NCI-H1105 treated with DMSO at 0.1 percent for 48 hours (cell line): ENCODE measurements at places on chromosomes 2 and 18.

DNA sequence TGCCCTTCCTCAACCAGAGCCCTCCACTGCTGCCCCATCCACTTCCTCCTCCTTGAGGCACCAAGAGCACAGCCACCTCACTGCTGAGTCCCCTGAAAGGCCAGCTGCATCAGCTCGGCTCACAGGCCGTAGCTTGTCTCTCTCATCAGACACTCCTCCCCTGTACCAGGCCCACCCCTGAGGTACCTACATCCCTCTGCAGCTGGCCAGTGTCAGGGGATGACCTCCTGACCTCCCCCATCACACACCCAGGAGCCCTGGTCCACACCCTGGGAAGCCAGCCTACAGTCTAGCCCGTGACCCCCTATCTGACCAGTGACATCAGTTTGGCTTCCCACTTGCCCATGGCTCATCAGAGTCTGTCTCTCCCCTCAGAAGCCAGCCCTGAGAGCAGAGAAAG lies 205.6 kb downstream of the TNS1 start:
- DNase-seq: no peak

- no peak for DNase-seq
Observed at GRCh38 chr2:111072220-111072871, 48.4 kb upstream of the BCL2L11 start.

GRCh38 chr2:170887496-170887895 lies 41.6 kb upstream of the GORASP2 start:
- no peak for DNase-seq

- DNase-seq: no peak
Observed at GRCh38 chr18:31660763-31661162, 23.6 kb downstream of the B4GALT6 start.

DNA sequence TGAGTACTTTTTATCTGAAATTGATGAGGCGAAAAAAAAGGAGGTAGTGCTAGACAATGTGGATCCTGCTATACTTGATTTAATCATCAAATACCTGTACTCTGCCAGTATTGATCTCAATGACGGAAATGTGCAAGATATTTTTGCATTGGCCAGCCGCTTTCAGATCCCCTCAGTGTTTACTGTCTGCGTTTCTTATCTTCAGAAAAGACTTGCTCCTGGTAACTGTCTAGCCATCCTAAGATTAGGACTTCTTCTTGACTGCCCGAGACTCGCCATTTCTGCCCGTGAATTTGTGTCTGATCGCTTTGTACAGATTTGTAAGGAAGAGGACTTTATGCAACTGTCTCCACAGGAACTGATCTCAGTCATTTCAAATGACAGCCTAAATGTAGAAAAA lies 453 bp downstream of the KLHL41 start:
- no peak for DNase-seq

- no peak for DNase-seq
Observed at GRCh38 chr2:8554296-8554806, 127.5 kb upstream of the ID2 start.

GRCh38 chr2:231680992-231681852 lies 27.1 kb upstream of the PTMA start:
- DNase-seq: no peak

- peak; percentile 67 for DNase-seq
Observed at GRCh38 chr2:102620332-102620731, 979 bp downstream of the SLC9A2 start.

GRCh38 chr2:132419941-132420340 lies 3.3 kb downstream of the GPR39 start:
- DNase-seq: no peak

DNA sequence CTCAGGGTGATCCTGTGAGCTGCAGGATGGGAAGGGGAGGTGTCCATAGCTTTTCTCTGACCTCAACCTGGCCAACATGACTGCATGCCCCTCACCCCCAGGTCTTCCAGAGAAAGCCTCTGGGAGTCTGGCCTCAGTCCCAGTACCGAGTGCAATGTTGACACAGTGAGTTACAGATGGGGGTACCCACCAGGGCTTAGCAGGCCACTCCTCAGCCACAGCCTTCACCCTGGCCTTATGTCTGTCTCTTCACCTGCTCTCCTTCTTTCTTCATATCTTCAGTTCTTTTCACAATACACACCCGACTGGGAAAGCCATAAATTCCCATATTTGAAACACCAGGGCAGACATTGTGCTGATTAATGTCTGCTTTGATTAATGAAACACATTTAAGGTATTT lies 33.5 kb downstream of the AOX1 start:
- no peak for DNase-seq

- no peak for DNase-seq
Observed at GRCh38 chr2:85628658-85629057, 12.7 kb downstream of the USP39 start.

DNA sequence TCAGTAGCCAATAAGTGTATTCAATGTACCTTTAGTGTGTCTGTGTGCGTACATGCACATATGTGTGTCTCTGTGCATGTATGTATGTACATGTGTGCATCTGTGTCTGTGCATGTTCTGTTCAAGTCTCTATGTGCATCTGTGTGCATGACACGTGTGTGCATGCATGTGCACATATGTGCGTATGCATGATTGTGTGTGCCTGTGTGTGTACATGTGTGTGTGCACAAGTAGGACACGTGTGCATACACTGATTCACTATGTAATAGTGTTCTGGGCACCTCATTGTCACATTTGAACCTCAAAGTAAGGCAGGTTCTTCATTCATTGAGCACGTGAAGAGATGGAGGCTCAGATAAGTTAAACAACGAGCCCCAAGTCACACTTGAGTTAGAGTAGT lies 142.6 kb upstream of the COPS8 start:
- no peak for DNase-seq

- no peak for DNase-seq
Observed at GRCh38 chr2:69628325-69629021, 15.1 kb downstream of the AAK1 start.

- DNase-seq: no peak
Observed at GRCh38 chr2:106664669-106665068, 177.5 kb downstream of the CD8B2 start.

DNA sequence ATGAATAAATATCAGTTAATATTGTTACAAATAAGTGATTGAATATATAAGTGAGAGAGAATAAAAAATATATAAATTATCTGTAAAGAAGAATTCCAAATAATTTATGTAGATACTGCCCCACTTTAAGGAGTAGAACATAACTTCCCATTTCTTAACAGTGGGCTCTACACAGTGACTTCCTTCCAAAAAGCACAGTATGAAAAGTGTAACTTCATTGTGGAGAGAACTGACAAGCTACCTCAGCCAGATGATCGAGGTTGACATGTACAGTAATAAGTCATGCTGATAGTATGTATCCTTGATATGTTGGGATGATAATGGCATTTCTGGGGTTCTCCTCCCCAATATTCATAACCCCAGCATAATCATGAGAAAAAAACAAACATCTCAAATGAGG lies 191.9 kb upstream of the FN1 start:
- DNase-seq: no peak

DNA sequence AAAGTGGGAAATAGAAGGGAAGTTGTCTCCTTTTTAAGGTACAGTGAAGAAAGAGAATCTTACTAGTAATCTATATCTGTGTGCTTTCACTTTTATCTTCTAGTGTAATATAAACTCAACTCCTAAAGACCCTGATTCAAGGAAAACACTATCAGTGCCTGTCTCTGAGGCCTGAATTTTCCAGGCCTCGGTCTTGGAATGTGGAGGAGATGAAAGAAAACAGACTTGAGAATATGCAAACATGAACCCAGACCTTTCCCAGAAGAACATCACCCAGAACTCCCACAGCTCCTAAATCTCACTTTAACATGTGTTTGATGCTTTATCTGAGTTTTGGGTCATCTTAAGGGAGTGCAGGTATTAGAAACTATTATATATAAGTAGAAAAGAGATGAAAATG lies 51.8 kb downstream of the EPB41L5 start:
- DNase-seq: no peak

DNA sequence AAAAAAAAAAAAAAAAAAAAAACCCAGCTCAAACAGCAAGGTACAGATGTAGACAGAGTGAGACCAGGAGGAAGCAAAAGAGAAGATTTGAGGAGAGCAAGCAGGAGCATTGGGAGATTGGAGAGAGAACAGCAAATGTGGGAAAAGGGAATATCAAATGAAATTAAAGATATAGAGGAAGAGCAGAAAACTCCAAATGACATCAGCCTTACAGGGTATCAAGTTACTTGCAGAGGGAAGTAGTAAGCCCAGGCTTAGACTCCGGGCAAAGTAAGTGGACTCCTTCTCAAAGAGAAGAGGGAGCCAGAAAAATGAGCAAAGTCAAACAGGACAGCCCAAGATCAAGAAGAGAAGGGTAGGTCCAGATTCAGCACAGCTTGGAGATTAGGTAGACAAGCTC lies 93.3 kb upstream of the PPP1CB start:
- DNase-seq: no peak

GRCh38 chr2:25161055-25161781 lies 7.2 kb downstream of the POMC start:
- DNase-seq: no peak

- no peak for DNase-seq
Observed at GRCh38 chr2:191195021-191195420, 44.2 kb upstream of the STAT4 start.

DNA sequence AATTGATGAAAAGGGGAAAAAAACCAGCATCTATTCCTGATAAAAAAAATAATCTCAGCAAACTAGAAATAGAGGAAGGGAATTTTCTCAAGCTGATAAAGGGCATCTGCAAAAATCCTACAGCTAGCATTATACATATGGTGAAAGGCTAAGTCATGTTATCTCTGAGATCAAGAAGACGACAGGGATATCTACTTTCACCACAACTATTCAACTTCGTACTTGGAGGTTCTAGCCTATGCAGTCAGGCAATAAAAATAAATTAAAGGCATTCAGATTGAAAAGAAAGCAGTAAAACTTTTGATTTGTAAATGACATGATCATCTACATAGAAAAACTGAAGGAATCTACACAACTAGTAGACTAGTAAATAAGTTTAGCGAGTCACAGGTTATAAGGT lies 58.2 kb downstream of the CAB39 start:
- DNase-seq: no peak

DNA sequence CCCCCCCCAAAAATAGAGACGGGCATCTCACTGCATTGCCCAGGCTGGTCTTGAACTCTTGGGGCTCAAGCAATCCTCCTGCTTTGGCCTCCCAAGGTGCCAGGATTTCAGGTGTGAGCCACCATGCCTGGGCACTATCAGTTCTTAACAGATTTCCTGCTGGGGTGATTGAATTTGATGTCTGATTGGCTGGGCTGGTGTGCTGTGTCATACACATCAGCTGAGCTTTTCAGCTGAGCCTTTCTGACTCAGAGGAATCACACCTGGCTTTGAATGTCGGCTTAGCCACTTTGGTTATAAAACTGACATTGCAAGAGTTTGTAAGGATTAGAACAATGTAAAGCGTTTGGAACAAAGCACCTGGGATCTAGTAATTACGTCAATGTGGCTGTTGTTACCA lies 18.9 kb downstream of the NCAPH start:
- no peak for DNase-seq

- peak; percentile 34 for DNase-seq
Observed at GRCh38 chr2:37323781-37324535, 675 bp downstream of the PRKD3 start.

DNA sequence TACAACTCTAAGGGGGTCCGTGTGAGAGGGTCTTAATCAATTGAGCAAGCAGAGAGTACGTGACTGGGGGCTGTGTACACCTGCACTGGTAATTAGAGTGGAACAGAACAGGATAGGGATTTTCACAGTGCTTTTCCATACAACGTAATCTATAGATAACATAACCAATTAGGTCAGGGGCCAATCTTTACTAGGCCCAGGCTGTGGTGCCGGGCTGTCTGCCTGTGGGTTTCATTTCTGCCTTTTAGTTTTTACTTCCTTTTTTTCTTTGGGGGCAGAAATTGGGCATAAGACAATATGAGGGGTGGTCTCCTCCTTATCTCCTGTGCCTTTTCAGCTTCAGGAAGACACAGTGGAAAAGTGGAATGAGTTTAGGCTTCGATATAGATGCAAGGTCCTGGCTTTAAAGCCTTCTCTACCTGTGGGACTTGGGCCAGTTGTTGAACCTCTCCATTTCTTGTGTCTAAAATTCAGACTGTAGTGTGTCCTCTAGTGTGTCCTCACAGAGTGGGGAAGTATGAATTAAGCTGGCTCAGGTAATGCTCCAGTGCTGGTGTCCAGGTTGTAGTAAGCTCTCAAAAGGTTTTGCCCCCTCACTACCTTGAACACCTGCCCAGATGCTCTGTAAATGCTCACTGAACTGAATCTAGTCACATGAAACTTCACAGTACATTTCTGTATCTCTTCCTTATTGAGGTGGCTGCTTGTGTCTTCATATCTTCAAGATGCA lies 422.8 kb downstream of the SETBP1 start:
- no peak for DNase-seq

DNA sequence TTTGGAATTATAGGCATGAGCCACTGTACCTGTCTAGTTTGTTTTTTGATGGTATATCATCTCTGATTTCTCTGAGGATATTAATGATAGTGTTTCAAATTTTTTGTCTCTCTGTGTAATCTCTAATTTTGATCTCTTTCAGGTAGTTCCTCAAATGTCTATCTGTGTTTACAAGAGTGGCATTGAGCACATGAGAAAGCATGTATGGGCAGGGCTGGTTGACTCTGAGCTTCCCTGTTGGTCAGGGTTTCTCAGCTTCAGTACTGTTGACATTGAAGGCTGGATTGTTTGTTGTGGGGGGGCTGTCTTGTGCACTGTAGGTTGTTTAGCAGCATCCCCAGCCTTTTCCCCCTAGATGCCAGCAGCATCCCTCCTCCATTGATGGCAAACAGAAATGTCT lies 79.9 kb downstream of the TMEM247 start:
- DNase-seq: no peak

DNA sequence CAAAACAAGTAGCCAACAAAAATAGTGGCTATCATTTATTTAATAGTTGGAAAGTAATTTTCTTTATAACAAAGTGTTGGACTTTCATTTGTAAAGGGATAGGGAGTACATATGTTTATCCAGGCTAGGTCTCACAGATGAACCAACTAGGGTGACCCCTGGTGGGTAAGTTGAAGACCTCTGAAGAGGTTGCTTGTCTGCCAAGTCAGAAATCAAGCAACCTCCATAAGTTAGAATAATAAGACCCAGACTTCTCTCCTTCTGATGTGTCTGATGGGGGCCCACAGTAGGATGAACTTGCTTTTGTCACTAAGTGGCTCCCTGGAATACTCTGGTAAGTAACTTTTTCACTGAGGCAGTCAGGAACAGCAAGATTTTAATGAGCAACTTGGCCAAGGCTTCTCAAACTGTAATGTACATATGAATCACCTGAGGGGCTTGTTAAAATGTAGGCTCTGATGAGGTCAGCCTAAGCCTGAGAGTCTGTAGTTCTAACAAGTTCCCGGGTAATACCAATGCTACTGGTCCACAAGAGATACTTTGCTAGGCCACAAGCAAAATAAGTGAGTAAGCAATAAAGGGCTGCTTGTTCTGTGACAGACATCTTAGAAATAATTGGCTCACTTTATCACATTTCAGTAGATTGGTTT lies 319.6 kb downstream of the PIK3C3 start:
- peak; percentile 46 for DNase-seq

GRCh38 chr2:8438476-8438875 lies 243.4 kb upstream of the ID2 start:
- no peak for DNase-seq

GRCh38 chr2:40471866-40472265 lies 20.0 kb upstream of the SLC8A1 start:
- DNase-seq: no peak

- DNase-seq: no peak
Observed at GRCh38 chr2:45768208-45768607, 116.7 kb downstream of the PRKCE start.
